ENCODE measurements at places on chromosomes 6 and 20. TPM values are rescaled to one million over a fixed set of nuclear protein-coding genes. Genes with fewer than 3 reads are reported as not detected.

CTAGE9 gene
- not detected for total RNA-seq

- peak; percentile 13 for DNase-seq
Observed at GRCh38 chr6:87858440-87858839, 156.4 kb upstream of the AKIRIN2 start.

- DNase-seq = peak; percentile 79
Observed at GRCh38 chr6:169337886-169338445, 84.3 kb upstream of the THBS2 start.

DNA sequence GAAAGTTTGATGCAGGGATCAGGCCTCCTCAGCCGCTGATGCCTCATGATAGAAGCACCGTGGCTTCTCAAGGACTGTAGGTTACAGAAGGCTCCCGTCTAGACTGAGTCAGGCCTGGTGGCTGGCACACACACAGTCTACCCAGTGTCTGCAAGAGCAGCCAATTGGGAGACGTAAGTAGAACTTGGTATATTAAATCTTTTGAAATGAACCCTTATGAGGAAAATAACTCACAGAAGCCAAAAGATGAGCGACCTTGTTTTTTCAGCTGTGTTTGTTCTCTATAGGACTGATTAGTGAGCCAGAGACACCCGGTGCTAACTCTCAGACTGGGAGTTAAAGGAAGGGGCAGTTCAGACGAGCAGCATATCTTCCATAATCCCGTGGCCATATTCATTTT lies 5.9 kb upstream of the PDE10A start:
- no peak for DNase-seq

DNA sequence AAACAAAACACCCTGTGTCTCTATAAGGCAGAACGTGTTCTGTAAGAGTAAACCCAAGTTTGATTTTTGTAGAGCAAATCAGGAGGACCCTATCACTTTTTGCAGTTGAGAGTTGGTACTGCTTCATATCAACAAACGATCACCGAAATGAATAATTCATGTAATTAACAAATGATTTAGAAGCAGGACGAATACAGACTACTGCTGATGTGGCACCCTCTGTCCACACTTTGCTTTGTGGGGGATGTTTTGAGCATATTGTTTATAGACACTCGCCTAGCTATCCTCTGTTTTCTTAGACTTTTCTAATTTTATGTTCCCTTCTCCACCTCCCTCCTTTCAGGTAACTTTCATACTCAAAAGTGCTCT lies 1.5 kb downstream of the CD2AP start:
- peak; percentile 56 for DNase-seq
